ENCODE measurements at places on chromosomes 3 and 15.

- DNase-seq: no peak
These were observed 146.8 kb downstream of the PCCB start for GRCh38 chr3:136396916-136397315.

GRCh38 chr15:59406446-59406845 lies 31.5 kb upstream of the FAM81A start:
- no peak for DNase-seq

DNA sequence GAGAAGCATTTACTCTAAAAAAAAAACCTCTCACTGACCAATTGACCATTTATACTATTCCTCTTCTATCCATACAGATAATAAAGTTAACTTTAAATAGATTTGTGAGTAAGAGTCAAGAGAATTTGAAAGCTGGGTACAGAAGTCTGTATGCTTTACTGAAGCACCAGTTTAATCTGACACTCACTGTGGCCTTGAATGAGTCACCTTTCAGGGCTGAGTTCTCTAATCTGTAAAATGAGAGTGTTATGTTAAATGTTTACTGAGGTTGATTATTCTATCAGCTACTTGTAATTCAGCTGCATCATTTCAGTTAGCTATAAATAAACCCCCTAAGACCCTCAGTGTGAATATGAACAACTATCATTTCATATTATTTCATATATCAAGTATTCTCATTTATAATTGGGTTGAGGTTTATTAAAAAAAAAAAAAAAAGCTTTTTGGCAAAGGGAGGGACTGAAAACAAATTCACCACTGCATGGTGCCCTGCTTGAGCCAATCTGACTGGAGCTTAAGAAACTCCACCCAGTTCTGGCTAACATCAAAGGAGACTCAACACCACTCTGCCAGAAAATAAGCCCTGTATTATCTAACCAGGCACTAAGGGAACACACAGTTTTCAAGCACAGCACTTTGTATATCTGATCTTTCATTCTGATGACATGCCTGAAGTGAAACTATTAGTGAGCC lies 2.8 kb downstream of the MAP4 start:
- no peak for DNase-seq

DNA sequence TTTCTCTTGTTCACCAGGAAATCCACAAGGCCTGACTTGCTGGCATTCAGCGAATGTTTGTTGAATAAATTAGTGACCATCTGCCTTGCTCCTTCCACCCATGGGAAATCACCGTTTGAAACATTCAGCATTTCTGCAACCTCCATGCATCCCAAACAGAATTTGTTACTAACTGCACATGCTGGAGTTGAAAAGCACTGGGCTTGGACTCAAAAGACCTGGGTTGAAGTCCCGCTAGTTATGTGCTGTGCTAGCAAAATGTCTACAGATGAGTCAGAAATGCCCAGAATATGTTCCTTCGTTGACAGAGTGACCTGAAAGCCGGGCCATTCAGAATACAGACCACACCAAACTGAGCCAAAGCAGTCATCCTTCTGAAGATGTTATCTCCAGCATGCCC lies 144.6 kb downstream of the ALDH1A2 start:
- DNase-seq: no peak

GRCh38 chr3:71104121-71104541 lies 479.4 kb downstream of the FOXP1 start:
- DNase-seq: no peak

DNA sequence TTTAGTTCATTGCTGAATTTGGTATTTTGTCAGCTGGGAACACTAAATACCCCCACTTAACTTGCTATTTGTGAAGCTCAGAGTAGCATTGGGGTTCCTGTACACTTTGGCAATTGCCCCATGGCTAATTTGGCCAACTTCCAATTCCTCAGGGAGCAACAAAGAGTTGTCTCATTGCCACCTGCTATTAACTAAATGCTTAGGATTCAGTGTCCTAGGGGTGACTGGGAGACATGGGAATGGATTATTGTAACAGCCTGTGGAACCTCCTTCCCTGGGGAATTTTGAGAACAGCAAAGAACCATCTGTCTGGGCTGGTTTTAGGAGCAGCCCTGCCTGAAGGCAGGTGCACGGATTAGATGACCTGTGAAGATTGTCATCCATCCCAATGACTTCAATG lies 437.4 kb upstream of the TPRG1 start:
- DNase-seq: no peak

DNA sequence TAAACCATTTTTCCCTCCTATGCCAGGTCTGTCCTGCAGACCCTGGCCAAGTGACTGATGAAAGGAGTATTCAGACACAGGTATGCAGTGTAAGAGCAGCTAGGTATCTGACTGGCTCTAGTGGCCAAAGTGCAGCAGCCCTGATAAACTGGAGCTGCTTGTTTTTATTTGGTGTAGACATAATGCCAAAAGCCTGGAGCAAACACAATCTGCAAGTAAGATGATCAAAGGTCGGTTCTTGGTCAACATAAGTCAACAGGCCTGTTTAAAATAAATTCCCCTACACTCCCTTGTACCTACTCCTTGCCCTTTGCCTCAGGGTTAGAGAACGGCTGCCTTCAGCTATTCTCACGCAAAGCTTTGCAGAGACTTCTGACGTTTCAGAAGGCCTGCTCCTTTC lies 1003.1 kb downstream of the ZPLD1 start:
- DNase-seq: no peak

Measured in head of caudate nucleus (tissue), 42 donors.